ENCODE measurements at places on chromosomes 11 and 22.
A peak's percentile ranks its signal among the peaks of the same experiment; 100 is the strongest.

GRCh38 chr11:29682856-29683255 is 334.0 kb downstream of the KCNA4 start:
- DNase-seq: no peak

DNA sequence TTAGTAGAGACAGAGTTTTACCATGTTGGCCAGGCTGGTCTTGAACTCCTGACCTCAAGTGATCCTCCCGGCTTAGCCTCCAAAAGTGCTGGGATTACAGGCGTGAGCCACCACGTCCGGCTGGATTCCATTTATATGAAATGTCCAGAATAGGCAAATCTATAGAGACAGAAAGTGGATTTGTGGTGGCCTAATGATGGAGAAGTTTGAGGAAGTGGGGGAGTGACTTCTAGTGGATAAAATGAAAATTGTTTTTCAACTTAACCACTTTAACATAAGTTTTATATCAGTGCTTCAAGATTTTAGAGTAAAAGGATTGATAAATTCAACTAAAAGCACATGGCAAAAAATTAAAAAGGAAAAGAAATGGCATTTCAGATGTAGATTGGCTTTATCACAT is 66.2 kb downstream of the HIPK3 start:
- DNase-seq: no peak

DNA sequence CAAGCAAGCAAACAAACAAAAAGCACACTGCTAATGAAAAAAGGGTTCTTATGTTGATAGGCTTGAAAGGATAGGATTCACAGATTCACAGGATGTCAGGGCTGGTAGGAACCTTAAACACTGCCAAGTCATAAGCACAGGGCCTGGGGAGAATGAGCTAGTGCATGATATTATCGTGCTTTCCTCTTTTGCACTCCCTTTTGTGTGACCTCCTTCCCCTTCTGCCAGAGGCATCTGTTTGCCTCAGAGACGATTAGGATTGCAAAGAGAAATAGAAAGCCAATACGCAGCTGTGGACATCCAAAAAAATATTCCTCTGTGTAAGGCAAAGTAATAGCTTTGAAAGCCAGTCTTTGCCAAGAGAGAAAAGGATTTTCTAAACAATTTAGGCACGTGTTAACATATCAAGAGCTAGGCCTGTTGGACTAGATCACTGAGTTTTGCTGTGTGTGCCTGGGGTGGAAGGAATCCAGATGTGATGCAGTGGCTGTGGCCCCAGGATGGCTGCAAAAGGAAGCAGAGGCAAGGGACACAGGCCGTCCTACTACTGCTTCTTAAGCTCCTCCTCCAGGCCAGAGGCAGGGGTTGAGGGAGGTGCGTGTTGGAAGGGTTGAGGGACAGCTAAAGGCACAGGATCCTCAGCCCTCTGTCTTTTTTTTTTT is 30.6 kb downstream of the MCHR1 start:
- no peak for DNase-seq

GRCh38 chr11:125176866-125177265 is 12.3 kb downstream of the PKNOX2 start:
- no peak for DNase-seq

GRCh38 chr22:24894998-24895397 is 51.5 kb downstream of the LHFPL7 start:
- peak; percentile 76 for DNase-seq

DNA sequence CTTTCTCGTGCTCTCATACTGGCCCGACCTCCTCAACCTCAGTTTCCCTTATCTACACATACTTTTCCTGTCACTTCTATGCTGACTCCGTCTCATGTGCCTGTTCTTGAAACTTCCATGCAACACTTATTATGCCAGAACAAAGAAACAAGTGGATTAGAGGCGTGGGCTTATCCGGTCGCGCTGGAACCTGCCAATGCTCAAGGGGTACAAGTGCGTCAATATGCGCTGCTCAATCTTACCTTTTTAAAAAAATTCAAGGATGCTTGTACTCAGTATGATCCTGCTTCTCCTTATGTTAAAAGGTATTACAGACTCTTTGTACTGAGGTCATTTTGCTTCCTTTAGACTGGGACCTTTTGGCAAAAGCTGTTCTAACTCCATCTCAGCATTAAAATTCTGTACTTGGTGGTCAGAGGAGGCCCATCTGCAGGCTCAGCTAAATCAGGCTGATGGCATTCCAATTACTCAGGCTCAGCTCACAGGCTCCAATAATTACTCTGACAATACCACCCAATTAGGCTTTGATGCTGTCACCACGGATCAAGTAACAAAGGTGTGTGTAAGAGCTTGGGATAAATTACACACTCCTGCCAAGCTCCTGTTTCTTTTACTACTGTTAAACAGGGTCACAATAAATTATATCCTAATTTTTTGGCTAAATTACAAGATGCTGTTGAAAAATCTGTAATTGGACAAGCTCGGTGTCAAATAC is 26.3 kb upstream of the ALDH3B2 start:
- no peak for DNase-seq

DNA sequence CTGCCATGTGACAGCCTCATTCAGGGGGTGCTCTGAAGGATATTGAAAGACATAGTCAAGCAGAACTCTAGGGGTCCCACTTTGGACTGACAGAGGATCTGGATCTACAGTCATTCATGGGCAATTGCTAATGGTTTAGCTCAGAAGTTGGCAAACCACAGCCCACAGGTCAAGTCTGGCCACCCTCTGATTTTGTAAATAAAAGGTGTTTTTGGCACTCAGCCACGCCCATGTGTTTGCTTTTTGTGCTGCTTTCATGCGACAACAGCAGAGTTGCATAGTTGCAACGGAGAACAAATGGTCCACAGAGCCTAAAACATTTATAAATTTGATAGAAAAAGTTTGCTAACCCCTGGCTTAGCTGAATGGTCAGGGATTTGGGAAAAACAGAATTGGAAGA is 41.7 kb downstream of the RPS6KA4 start:
- no peak for DNase-seq
